ENCODE measurements at places on chromosomes 5 and 9.

DNA sequence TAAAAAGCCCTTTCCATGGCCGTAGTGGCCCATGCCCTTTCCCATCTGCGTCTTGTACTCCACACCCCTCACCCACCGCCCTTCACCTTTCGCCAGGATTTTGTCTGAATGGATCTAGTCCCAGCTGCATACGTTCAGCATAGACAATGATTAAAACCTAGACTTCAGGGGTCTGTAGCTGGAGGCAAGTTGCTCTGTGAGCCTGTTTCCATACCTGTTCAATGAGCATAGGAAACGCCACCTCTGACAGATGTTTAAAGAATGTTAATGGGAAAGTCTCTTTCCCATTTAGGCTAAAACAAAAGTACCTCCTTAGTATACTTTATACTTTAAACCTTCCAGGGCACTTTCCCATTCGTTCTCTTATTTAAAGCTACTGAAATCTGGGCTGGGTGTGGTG, 105.7 kb downstream of the SPRY4 start:
- no peak for DNase-seq

GRCh38 chr9:110112792-110113191, 95.2 kb downstream of the C9orf152 start:
- DNase-seq, result no peak

DNA sequence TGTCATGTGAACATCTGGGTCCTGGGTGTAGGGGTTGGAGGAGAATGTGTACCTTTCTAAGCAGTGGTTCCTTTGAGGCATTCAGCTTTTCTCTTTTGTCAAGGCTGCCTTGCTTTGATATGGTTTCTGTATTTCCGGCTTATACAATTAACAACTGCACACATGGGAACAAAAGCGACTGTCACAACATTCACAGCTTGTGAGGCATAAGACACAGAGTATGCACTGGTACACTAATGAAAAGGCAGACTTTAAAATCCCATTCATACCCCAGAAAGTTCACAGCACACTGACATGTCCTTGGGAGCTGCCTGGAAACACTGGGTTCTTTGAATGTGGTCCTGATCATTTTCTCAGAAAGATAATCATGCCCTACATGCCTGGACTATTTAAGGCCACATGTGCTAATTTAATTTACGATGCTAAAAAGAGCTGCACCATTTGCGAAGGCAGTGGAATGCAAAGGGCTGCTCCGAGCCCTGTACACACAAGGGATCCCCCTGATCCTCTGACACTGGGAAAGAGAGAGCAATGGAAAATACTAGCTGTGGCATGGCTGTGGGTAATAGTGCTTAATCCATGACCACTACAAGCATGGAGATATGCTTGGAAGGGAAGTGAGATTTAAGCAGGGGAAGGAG, 131.8 kb downstream of the EFNA5 start:
- peak; percentile 48 for DNase-seq

DNA sequence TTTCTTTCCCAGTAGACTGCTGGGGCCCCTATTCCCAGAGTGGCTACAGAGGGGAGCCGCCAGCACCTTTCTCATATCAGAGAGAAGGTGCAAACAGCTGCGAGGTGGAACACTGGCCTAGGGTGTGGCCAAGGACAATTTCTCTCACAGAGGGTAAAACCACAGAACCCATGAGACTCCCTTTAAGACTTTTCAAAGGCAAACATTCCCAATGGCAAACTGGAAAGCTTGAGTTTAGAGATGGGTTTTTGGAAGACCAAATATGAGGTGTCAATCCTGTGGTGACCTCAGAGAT, 335.1 kb upstream of the PIK3R1 start:
- DNase-seq, result no peak

DNA sequence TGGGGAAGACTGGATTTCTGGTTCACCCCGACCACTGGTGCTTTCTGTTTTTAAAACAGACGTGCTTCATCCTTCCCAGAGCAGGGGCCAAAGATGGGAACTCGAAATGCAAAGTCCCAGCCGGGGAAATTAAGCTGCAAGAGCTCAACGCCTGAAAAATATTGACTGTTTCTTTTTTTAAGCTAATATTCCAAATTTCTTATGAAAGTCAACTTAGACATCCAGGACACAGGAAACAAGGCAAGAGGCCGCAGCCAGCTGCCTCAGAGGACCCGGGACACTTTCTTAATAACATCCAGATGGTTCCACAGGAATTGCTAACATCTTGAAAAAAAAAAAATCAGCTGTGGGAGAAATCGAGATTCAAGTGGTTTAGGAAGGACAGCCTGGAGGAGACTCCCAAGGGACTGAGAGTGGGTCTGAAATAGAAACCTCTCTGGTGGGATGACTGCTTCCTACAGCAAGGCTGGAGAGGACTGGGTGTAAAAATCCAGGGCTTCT, 144.9 kb downstream of the FGF1 start:
- peak; percentile 70 for DNase-seq

DNA sequence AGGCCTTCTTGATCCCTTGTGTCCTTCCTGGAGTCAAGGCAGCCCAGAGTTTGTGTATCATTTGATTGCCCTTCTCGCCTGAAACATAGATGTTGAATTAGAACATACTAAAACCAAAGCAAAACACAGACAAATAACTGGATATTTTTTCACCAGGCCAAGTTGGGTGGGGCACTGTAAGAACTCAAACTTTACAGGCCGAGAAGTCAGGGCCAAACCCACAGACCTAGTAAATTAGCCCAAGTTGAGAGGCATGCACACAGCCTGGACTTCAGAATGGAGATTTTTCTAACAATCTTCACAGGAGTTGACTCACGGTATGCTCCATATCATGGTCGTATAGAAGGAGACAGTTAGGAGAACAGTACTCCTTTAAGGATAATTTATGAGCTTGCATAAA, 121.7 kb downstream of the PIK3R1 start:
- no peak for DNase-seq

DNA sequence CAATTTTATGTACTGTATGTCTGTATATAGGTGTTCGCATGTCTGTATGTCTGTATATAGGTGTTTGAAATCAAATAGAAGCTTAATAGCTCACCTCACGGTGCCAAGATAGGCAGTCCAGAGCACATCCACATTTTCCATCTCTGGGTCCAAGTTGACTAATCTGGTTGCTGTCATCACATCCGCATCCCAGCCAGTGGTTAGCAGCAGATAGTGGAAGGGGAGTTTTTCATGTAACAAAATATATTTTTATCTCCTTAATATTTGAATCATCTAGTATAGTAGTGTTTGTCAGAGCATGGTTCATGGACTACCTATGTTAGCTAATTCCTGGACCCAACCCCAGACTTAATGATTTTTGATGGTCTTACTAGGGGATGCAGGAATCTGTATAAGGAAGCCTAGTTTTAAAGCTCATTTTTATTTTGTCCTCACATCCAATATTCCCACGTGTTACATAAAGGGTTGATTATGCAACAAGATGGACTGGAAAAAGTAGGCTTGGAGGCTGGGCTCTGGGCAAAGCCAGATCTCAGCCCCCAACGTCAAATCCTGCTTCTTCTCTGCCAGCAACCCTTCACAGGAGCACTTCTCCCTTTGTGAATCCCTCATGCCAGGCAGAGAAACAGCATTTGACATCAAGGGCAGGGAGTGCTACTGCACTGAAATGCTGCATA, 219.7 kb downstream of the ZSWIM6 start:
- no peak for DNase-seq

- peak; percentile 37 for DNase-seq
Observed at GRCh38 chr9:79489261-79490000, 82.3 kb upstream of the TLE4 start.

DNA sequence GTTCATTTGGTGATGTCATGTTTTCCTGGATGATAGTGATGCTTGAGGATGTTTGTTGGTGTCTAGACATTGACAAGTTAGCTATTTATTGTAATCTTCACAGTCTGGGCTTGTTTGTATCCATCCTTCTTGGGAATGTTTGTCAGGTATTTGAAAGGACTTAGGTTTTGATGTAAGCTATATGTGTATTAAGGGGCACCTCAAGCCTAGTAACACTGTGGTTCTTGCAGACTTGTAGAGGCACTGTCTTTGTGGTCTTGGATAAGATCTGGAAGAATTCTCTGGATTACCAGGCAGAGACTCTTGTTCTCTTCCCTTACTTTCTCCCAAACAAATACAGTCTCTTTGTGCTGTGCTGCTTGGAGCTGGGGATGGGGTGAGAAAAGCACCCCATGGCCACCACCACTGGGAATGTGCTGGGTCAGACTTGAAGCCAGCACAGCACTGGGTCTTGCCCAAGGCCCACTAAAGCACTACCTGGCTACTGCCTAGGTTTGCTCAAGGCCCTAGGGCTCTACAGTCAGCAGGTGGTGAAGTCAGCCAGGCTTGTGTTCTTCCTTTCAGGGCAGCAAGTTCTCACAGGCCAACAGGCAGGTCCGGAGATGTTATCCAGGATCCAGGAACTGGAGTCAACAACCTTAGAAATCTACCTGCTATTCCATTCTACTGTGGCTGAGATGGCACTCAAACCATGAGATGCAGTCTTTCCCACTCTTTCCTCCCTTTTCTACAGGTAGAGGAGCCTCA, 49.3 kb upstream of the GNA14 start:
- DNase-seq, result no peak

- no peak for DNase-seq
Observed at GRCh38 chr9:38292480-38292879, 100.0 kb upstream of the ALDH1B1 start.

DNA sequence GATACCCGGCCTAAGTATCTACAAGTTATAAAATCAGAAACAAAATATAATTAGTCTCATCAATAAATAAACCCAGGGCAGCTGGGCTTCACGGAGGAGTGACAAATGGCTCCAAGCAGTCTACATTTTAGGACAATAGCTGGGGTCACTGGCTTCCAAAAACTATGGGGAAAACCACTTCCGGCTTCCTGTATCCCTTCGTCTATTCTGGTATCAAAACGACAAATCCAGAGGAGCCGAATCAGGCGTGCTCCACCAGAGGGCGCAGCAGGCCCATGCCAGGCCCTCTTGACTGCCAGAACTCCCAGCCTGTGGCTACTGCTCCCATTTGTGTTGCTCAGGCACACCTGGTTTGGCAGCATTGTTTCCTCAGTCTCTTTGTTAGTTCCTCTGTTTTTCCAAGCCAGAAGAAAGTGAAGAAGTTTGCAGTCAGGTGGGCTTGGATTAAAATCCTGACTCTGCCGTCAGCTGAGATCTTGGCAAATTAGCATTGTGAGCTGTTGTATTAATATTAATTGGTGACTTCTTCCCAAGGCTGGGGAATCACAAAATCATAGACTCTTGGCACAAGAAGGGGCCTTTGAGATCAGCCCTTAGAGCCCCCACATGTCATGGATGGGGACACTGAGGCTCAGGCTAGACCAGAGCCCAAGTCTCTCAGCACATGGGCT, 11.6 kb upstream of the RAB14 start:
- peak; percentile 94 for DNase-seq

GRCh38 chr5:136236479-136237083, 43.6 kb upstream of the SMIM32 start:
- no peak for DNase-seq

- no peak for DNase-seq
Observed at GRCh38 chr9:91690540-91691249, 259.3 kb downstream of the ROR2 start.

DNA sequence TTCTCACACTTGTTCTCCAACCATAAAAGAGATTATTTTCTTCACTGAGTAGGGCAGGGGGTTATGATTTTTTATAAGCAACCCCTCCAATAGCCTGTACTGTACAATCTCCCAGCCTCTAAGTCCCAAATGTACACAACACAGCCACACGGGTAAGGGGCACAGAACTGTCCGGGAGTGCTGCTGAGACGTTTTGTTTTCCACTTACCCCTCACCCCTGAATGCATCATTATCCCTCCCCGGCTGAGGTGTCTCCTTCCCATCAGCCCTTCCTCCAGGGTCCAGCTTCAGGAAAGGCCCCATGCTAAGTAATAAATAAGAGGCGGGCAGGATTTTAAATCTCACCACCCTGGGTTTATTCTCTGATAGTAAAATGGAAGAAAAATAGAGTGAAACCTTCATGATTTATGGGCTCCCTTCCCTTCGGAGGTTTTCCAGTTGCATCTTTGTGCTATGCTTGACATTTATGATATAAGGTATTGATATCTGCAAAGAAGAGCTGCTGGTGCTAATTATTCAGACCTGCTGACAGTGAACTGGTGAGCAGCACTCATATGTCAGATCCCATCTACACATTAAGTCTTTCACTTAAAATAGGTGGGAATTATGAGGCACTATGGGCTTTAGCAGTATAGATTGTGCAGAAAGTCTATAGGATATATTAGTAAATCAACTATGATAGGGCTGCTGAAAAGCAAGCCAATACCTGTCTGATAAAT, 67.2 kb upstream of the MEGF10 start:
- DNase-seq, result no peak

DNA sequence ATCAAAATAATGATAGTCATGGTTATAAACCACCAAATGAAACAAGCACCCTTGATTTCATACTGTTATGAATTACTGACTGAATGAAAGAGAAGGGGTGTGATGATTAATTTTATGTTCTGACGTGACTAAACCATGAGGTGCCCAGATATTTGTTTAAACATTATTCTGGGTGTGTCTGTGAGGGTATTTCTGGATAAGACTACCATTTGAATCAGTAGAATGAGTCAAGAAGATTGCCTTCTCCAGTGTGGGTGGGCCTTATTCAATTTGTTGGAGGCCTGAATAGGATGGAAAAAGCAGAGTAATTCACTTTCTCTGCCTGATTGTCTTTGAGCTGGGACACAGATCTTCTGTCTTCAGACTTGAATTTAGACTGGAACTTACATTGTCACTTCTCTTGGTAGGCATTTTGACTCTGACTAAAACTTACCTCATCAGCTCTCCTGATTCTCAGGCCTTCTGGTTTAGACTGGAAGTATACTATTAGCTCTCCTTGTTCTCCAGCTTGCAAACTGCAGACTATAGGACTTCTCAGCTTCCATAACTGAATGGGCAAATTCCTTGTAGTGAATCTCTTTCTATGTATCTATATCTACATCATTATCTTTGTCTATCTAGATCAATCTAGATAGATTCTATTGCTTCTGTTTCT, 321.9 kb upstream of the TARS1 start:
- no peak for DNase-seq

- peak; percentile 82 for DNase-seq
Observed at GRCh38 chr9:137783521-137783920, 94.1 kb upstream of the CACNA1B start.

- no peak for DNase-seq
Observed at GRCh38 chr5:140224658-140225057, 49.7 kb downstream of the CYSTM1 start.

GRCh38 chr5:74772359-74772758, 5.3 kb downstream of the NSA2 start:
- DNase-seq, result no peak
